Upper lobe of left lung (tissue), 6 donors: ENCODE measurements at places on chromosomes 5 and 9. TPM values are rescaled to one million over a fixed set of nuclear protein-coding genes. Genes with fewer than 3 reads are reported as not detected.

The HSD17B3 gene
- total RNA-seq: 1.0 TPM

The PCSK1 gene
- total RNA-seq: not detected

GRCh38 chr9:6931913-6932312 lies 174.1 kb downstream of the KDM4C start:
- peak; percentile 51 for DNase-seq

DNA sequence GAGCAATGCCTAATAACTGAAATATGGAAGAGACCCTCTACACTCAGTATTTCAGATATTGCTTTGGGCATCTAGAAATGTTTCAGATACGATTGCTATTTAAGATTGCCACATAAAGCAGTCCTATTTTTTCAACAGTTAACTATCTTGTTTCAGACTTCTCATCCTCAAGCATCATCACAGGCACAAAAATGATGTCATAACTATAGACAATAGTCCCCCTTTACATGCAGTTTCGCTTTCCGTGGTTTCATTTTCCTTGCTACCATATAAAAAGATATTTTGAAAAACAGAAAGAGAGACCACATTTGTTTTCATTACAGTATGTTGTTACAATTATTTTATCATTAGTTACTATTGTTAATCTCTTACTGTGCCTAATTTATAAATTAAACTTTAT lies 347.4 kb downstream of the NDUFS4 start:
- no peak for DNase-seq

DNA sequence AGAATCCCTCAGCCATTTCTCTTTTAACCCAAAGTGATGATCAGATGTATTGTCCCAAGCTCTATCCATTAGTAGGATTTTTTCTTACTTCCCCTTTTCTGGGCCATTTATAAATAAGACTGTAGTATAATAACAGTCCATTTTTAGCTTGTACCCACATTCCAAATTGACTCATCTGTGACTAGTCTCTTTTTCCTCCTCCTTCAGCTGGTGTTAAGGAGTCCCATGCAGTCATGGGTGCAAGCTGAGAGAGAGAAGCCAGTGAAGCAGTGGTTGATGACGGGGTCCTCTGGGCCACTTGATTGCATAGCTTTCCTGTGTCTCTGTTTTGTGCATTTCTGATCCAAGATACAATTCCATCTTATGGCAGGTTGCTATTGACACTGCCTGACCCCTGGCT lies 476.0 kb upstream of the CD180 start:
- no peak for DNase-seq
